ENCODE measurements at places on chromosomes 11 and 22. TPM values are rescaled to one million over a fixed set of nuclear protein-coding genes. Genes with fewer than 3 reads are reported as not detected.

Gene MS4A12
- total RNA-seq: not detected

Gene SLC22A12
- total RNA-seq: not detected

Gene PATE4
- not detected for total RNA-seq

Gene CELSR1
- 30.7 TPM for total RNA-seq

Gene RRAS2
- total RNA-seq: 58.4 TPM

Gene MMP3
- total RNA-seq: not detected

Data from Panc1 (cell line).